Nucleus accumbens (tissue), 56 donors: ENCODE measurements at places on chromosomes 12 and 14.
A peak's percentile ranks its signal among the peaks of the same experiment; 100 is the strongest.

- DNase-seq: no peak
These were observed 93.9 kb upstream of the DIO3 start for GRCh38 chr14:101467181-101467926.

GRCh38 chr12:46770501-46771183 lies 55.2 kb downstream of the SLC38A4 start:
- no peak for DNase-seq

- DNase-seq: no peak
These were observed 5.3 kb downstream of the KCNH3 start for GRCh38 chr12:49543914-49544815.

DNA sequence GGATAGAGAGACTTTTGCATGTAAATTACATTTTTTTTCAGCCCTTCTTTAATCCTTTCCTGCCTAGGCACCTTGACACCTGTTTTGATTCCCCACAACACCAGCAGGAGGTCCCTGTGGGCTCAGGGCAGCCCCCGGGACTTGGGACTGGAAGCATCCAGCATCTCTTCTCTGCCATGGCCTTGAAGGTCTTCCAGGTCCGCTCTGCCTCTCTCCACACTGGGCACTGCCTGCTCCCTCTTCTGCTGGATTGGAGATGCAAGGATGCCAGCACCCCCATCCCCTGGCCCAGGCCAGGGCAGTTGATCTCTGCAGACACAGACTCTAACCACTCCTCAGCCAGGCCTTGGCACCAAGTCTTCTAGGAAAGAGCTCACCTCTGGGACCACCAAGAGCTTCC lies 134.5 kb upstream of the C14orf180 start:
- no peak for DNase-seq

DNA sequence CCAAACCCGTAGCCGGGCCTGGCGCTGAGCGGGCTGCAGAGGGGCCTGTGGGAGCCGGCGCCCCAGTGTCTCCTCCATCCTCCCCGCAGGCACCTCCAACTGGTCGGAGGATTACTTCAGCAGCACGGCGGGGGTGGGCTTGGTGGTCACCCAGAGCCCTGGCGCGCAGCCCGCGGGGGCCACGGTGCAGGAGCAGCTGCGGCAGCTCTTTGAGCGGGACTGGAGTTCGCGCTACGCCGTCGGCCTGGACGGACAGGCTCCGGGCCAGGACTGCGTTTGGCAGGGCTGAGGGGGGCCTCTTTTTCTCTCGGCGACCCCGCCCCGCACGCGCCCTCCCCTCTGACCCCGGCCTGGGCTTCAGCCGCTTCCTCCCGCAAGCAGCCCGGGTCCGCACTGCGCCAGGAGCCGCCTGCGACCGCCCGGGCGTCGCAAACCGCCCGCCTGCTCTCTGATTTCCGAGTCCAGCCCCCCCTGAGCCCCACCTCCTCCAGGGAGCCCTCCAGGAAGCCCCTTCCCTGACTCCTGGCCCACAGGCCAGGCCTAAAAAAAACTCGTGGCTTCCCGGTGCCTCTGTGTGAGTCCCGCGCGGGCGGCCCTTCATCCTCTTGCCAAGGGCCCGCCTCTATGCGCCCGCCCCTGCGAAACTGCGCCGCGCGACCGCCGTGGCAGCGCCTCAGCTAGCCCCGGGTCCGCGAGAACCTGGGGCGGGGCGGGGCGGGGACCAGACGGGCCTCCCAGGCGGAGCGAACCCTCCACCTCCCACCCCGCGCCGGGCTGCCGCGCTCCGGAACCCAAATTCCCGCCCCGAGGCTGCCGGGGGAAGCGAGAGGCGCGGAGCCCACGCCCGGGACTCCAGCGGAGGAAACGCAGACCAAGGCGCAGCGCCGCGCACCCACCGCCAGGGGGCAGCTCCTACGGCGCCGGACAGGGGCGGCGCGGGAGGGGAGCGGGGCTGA lies 8.3 kb downstream of the PLD4 start:
- peak; percentile 78 for DNase-seq

DNA sequence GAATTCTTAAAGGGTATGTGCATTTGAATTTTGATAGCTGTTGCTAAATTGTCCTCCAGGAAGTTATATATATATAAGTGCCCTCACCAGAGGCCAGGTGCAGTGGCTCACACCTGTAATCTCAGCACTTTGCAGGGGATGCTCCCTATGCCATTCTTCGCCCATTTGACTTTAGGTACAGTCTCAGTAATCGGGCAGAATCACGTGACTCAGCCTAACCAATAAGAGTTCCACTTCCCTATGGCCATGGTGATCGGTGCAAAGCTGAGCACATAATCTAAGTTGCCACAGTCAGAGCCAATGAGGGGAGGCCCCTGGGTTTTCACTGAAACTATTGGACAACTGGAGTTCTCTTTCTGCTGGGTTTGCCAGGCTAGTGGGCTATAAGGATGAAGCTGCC lies 274.6 kb upstream of the TBX3 start:
- DNase-seq: no peak

GRCh38 chr12:66663611-66664010 lies 15.3 kb downstream of the GRIP1 start:
- DNase-seq: no peak

- DNase-seq: no peak
These were observed 27.7 kb downstream of the JKAMP start for GRCh38 chr14:59511916-59512575.

DNA sequence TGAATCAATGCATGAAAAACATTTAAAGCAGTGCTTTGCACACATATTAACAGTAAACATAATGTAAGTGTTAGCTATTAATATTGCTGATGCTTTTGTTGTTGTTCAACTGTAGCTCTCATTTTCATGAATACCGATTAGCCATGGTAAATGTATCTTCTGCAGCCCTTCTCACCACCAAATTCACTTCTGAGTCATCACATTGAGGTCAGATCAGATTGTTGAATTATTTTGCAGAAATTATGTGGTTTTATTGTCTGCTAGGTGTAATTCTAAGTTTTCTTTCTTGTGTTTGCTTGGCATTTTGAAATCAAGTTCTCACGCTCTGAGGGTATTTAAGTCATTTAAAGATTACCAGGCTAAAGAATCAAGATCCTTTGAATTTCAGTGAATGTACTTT lies 74.6 kb downstream of the AKAP6 start:
- no peak for DNase-seq

DNA sequence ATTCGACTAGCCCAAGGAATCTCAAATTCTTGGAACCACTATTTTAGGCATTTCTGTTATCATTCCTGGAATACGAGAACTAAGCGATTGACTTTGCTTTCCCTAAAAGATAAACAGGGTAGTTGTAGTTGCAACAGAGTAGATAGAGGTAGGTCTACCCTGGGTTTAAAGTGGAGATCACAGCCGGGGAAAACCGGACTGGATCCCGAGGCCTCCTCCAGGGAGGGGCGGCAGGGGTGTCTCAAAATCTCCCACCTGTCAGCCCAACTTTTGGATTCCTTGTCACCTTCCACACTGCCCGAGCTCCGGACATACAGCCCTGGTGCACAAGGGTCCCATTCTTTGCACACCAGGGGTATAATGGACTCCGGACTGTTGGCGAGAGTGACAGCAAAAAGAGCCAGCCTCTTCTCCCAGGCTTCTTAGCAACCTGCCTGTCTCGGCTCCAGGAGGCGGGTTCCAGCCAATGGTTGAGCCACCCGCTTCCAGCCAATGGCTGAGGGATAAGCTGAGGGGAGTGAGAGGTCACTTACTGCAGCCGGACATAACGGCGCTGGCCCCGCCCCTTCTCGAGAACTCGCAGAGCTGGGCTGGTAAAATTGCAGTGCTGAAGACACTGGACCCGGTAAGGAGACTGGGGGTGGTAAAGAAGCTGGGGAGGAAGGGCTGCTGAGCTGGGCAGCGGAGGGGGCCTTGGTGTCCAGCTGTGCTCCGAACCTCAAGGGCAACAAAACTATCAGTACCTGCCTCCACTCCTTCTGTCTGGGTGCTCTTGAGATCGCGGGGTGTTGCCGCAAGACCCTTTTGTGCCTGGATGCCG lies at the start of gene SUOX:
Gene SUOX, plus strand, starts transcription at position 562 of the 820 bp plus-strand sequence. CDS start 4,946 bp downstream, outside the sequence.
- DNase-seq: peak; percentile 95
